ENCODE measurements at places on chromosomes 3 and 15. TPM values are rescaled to one million over a fixed set of nuclear protein-coding genes. Genes with fewer than 3 reads are reported as not detected.

DNA sequence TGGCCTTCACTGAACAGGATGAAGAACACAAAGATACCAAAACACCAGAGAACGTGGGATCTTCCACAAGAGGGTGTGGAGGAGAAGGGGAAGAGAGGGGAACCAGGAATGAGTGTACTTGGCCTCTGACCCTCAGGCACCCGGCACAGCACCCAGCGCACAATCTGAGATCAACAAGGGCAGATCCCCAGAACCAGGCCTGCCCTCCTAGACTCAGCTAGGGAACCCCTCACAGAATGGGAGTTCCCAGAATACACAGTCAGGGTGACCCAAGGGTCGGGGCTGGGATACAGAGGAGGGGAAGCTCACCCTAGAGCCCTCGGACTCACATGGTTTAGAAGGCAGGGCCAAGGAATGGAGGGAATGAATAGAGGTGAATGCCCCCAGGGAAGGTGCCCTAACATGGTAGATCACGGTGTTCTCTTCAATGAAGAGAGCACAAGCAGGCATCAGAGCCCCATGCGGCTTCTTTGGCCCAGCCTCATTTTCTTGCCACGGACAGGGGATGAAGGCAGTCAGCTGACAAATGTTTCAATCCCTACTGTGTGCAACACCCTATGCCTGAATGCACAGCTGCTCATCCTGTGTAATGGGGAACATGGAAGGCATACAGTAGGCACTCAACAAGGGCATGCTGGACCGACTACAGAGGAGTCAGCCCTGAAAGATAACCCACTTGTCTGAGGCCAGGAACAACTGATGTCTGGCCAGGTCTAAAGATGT, 13.1 kb downstream of the BMF start:
- no peak for DNase-seq

DNA sequence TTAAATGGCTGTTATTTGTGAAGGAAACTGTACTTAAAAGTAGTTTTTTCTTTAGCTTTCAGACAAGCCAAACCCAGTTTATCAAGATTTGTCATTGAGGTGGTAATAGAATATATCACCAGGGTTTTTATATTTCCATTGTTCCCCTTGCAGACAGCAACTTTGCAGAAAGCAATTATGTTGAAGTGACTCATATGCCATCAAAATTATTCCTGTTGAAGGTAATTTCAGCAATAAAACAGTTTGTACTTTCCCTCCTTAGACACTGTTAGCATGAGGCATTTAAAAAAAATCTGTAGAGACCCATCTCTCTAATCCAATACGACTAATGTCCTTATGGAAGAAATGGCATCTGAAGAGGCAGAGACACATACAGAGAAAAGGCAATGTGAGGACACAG, 219.0 kb downstream of the NFKBIZ start:
- no peak for DNase-seq

DNA sequence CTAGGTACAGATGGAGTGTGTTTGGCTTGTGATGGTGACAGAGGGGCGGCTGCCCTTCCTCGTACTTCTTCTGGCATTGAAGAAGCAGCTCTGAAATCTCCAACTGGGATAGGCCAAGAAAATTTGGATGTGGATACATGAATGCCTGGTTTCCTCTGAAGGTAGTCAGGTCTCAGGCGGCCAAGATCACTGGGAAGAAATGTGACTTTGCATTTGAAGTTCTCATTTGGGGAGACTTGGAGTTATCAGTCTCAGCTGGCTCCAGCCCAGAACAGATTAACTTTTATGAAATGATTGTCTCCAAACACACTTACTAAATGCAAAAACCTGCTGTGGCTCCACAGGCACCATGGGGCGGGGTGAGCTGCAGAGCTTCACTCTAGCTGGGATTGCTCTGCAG, 215.9 kb downstream of the THSD4 start:
- DNase-seq, result no peak

SOX2 gene
- not detected for total RNA-seq
